Fibroblast of villous mesenchyme (primary cell): ENCODE measurements at places on chromosomes 12 and 14.

- DNase-seq = peak; percentile 91
Observed at GRCh38 chr14:85471744-85472143, 58.2 kb upstream of the FLRT2 start.

GRCh38 chr12:75489613-75490210 lies 9.2 kb downstream of the GLIPR1 start:
- no peak for DNase-seq

GRCh38 chr14:50667684-50667995 lies 466 bp downstream of the SAV1 start:
- DNase-seq = no peak

DNA sequence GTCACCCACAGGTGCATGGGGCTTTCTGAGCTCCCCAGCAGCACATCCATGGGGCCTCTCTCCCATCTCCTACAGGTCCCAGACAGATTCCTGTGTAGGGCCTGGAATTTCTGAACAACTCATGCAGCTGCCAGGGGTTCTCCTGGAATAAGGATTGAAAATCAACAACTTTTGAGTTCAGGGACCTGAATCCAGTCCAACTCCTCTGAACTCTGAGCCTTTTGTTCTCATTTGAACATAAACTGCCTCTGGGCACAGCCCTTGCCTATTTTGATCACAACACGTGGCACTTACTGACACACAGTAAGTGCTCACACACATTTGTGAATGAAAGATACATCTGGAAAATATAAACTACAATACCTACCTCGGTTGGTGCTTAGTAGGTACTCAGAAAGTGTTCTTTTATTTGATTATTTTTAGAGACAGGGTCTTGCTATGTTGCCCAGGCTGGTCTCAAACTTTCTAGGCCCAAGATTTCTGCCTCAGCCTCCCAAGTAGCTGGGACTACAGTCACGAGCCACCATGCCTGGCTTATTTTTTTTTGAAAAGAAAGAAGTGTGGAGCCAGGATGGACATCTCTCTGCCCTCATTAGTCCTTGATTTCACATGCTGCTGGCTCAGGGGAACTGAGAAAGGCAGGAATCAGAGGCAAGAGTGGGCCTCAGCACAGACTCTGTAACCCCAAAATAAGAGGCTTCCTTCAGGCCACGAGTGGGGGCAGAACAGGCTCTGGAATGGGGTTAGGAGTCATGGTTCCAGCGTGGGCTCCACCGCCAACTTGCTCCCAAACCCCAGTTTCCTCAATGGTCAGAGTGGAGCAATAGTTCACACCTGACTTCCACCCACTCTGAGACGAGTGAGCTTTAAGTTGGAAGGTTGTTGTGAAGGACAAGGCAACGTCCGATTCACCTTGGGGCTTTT lies 27.0 kb downstream of the SYNE3 start:
- DNase-seq = peak; percentile 53
